ENCODE measurements at places on chromosomes 12 and 14. TPM values are rescaled to one million over a fixed set of nuclear protein-coding genes. Genes with fewer than 3 reads are reported as not detected.

Gene TPH2
- total RNA-seq, result not detected

Gene CCDC184
- 11.9 TPM for total RNA-seq

Gene NRL
- 1.4 TPM for total RNA-seq

Gene ALDH2
- 24.2 TPM for total RNA-seq

Gene DTX3
- total RNA-seq, result 187 TPM

Gene TSPAN19
- total RNA-seq, result not detected

Gene RASSF9
- total RNA-seq, result not detected

Gene TSPAN11
- 2.2 TPM for total RNA-seq

Gene RPS29
- 3,165 TPM for total RNA-seq

DNA sequence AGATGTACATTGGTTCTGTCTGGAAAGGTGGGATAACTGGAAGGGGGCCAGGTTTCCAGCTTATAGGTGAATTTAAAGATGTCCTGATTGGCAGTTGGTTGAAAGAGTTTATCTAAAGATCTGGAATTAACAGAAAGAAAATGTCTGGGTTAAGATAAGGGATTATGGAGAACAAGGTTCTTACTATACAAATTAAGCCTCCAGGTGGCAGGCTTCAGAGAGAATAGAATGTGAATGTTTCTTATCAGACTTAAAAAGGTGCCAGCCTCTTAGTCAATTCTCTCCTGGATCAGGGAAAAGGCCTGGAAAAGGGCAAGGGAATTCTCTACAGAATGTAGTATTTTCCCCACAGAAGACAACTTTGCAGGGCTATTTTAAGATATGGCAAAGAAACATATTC lies 53.1 kb downstream of the CNTN1 start:
- DNase-seq, result no peak

DNA sequence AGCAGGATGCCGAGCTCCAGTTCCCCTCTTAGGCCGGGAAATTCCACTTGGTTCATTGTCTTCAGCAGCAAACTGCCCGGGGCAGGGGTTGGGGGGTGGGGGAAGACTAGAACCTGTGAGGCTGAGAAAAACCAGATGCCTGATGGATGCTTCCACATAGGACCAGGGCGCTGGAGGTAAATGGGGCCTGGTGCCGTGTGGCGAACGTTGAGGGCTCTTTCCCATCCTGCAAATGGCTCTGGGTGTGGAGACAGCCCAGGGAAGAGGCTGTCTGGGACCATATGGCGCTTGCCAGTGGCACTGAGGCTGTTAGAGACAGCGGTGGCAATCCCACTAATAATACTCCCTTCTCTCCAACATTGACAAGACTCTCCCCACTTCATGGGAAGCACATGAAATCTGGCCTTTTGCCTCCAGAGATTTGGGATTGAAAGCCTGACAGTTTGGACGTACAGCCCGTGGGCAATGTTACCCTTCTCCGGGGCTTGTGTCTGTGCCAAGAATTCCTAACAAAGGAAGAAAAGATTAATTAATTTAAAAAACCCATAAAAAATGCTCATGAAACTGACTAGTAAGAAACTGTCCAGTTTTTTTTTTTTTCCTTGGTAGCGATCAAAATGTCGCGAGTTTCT lies 44.5 kb downstream of the MAP1LC3B2 start:
- no peak for DNase-seq

- DNase-seq, result no peak
Measured at GRCh38 chr12:65339161-65339560, 60.7 kb downstream of the MSRB3 start.

- no peak for DNase-seq
Measured at GRCh38 chr12:106311139-106311538, 8.6 kb downstream of the TCP11L2 start.

DNA sequence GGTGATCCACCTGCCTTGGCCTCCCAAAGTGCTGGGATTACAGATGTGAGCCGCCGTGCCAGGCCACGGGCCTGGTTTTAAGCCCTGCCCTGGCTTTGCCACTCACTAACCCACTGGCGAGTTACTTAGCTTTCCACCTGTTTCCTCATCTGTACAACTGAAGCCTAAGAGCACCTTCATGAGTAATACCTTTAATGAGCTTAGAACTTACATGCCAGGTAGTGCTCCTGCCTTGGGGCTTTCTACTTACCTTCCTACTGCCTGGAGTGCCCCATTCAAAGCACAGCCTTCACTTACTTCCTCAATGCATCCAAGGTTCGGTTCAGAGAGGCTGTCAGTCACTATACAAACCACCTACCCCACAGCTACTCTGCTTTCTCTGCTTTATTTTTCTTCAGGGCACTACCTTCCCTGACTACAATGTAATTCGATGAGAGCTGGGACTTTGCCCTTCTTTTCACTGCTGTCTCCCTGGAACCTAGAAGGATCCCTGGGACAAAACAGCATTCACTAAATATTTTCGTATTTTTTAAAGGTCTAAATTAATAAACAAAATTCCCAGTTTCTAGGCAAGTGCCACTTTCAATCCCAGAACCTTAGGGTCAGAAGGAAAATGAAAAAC lies 13.8 kb downstream of the ZCCHC8 start:
- DNase-seq, result no peak

DNA sequence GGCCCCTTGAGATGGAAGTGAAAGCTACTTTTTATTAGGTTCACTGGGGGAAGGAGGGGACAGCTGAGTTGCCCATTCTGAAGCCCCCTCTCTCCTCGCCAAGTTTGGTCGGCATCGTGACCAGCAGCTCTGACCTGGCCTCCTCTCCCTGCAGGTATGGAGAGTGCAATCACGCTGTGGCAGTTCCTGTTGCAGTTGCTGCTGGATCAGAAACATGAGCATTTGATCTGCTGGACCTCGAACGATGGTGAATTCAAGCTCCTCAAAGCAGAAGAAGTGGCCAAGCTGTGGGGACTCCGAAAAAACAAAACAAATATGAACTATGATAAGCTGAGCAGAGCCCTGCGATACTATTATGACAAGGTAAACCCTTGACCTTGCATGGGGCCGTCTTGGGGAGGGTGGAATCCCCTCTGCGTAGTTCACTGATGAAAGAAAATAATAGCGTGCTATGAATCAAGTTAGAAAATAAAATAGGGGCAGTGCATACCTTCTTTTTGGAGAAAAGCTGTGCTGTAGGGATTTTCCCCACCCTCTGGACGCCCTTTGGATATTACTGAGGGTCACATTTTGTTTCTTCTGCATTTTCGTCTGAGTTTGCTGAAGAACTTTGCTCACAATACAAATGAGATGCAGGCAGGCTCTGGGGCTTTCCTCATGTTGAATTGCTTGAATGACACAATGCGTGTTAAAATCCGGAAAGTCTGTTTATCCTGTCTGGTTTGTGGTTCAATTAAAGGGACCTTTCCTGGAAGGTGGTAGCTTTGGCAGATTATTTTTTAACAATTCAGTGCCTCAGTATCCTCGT lies 29.4 kb downstream of the ELK3 start:
- DNase-seq, result no peak

DNA sequence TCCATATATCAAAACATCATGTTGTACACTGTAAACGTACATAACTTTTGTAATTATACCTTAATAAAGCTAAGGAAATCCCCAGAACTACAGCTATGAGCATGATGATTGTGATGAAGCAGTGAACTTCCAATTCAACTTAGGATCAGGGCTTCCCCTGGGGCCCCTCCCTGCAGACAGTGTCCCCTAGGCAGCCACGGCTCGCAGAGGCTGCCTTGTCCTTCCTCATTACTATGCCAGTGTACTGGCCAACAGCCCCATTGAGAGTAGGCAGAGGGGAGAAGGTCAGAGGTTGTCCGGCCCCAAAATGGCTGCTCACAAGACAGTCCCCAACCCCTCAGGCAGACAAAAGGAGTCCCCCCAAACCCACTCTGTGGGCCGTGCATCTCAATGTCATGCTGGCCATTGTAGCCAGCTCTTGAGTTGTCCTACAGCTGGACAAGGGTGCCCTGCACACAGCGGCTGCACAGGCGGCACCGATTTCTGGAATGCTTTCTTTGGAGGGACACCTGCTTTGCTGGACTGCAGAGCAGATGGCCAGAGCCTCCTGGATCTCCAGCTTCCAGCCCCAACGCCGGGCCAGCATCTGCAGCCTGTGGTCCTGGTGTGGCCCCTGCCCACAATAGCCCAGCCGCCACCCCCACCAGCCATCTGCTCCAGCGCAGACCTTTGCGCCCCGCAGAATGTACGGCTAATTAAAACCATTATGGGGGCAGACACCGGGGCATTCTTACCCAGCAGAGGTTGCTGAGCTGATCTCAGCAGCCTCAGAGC lies 46.1 kb downstream of the NIN start:
- no peak for DNase-seq

DNA sequence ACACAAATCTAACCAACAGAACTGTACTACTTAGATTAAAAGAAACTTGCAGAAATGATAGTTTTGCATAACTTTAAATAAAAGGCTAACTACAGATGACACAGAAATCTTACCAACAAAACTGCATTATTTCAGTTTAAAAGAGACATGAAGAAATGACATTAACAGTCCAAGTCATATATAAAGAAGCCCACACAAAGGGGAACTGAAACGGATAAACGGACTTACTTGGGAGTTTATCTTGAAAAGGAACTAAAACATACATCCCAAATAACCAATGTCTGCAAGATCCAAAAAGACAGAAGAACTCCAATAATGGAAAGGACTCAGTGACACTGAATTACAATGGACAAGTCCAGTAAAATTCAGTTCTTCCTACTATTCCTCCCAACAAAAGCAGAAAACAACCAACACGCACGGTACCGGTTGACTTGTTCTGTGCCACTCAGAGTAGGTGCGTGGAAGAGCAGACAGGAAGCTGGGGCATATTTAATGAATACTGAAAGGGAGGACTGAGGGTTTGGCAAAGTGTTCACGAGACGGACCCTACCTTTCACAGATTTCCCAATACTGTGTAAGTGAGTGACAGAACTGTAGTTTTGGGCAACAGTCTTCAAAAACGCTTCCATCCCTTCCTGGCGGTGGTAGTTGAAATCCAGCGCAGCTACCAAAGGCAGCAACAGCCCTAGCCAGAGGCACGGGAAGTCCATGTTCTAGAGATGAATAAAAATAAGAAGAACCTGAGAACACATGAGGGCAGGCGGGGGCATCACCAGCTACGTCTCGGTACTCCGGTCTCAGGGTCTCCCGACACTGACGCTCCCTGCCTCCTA lies 627 bp downstream of the CPM start:
- no peak for DNase-seq

DNA sequence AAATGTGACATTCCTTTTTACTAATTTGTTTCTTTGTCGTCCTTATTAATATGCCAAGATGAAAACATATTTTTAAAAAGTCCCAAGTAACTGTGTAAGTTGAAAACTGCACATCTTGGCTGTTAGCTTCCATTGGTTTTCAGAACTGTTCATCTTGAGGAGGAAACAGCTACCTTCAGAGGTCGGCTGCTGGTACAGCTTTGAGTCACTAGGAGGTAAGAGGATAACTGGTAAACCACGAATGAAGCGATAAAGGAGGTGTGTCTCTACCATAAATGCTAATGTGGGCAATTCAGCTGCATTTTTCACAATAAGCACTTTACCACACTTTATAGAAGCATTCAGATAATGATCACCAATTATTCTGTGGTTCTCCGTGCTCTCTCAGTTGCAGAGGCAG lies 137.5 kb upstream of the KRAS start:
- DNase-seq, result no peak

DNA sequence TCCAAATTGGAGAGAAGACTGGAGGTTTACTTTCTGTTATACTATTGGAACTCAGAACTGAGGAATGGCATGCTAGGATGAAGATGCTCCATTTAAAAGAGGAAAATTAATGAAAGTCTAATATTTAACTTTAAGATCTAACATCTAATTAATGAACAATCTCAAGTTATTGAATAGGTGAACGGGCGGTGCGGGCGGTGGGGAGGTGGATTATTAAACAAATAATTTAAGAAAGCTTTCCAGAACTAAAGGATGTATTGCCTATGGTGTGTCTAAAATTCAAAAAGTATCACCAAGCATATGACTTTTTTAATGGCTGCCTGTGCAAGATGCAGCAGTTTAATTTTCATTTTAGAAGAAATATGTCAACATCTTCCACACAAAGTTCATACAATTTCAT lies 1747.1 kb upstream of the SEL1L start:
- no peak for DNase-seq

DNA sequence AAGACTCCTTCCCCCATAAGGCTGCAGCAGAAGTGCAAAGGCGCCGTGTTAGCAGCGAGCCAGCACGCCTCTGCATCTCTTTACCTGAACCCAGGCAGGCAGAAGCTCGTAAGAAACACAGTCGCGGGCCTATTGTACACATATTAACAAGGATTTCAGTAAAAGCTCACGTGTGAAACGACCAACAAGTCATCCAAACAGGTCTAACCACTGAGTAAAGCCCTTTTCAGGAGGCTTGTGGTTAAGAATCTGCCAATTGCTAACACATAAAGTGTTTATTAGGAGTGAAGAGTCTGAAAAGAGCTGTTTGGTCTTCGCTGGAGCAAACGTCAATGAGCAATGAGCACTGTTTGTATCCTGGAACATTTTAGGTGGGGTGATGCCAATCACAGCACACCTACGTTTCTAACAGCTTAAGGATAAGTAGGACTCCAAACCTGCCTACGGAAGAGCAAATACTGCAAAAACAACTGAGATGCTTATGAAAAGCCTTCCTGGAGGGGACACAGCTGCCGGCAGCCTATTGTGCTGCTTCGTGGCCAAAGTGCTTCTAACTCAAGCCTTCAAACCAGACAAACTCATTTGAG lies 43.1 kb downstream of the PRKAB1 start:
- DNase-seq, result no peak

- DNase-seq, result no peak
Measured at GRCh38 chr14:51513281-51513680, 138.4 kb upstream of the FRMD6 start.

DNA sequence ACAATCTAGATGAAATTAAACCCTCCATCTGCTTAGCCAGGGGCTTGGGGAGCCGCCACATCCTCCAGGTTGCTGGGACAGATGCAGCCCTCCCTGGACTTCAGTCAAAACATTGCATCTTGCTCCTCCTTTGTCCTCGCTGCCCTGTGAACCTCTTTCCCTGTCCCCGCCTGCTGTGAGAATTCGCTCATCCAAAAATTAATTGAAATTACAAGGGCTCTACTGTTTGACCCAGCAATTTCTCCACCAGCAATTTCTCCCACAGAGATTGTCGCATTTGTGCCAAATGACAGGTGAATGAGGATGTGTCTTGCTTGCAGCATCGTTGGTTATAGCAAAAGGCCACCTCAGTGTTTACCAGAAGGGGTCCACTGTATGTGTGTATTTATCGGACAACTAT lies 5.0 kb upstream of the POP5 start:
- DNase-seq, result no peak

- peak; percentile 96 for DNase-seq
Measured at GRCh38 chr12:2877047-2877952, at the start of the genes FOXM1 and RHNO1. Gene FOXM1, minus strand, starts transcription at chr12:2877174. Its CDS starts 2,696 bp downstream, at chr12:2874478. Gene RHNO1, plus strand, starts transcription at chr12:2877223. Its CDS starts 8,144 bp downstream, at chr12:2885367.

DNA sequence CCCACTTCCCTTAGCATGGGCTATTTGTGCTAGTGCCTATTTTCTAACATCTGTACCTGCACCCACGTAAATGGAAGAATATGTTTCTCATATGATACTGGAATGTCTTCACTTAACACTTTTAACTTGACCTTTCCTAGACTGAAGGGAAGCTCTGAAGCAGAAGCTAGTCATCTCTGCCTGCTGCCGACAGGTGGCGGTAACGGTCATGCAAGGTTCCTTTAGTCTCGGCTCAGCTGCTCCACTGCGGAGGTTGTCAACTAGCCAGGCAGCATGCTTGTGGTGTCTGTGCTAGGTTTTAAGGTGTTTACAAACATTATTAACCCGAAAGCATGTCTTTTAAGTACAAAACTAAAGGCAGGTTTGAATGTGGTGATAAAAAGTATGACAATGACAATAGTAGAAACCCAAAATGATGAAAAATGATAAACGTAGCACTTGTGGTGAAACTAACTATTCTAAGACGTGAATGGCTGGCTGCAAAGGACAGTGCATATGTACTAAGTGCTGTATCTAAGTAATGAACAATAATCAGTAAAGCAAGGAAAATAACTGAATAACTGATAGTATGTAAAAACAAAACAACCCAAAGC lies 117.2 kb downstream of the GRIN2B start:
- peak; percentile 62 for DNase-seq

Data from SJSA1 (cell line).